ENCODE measurements at places on chromosomes 11 and 22.

DNA sequence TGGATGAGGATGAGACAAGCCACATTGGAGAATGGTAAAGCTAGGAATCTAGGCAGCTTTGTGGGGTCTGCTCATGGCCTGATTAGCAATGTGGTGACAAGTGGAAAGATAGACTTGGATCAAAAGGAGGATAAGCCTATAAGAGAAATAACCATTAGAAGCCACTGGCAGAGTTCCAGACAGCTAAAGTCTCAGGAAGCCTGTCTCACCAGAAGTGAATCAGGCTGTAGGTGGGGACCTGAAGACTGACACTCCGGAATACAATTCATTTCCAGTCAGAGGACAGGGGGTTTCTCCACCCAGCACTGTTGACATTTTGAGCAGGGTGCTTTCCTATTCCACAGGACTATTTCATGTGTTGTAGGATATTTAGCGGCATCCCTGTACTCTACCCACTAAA lies 129.7 kb downstream of the ARHGAP42 start:
- DNase-seq: no peak

GRCh38 chr22:39908737-39909136 lies 7.9 kb downstream of the GRAP2 start:
- no peak for DNase-seq

GRCh38 chr11:63783925-63784592 lies 15.5 kb upstream of the ZFTA start:
- DNase-seq: peak; percentile 41

- no peak for DNase-seq
Measured at GRCh38 chr22:46848197-46848596, 85.7 kb downstream of the TBC1D22A start.

DNA sequence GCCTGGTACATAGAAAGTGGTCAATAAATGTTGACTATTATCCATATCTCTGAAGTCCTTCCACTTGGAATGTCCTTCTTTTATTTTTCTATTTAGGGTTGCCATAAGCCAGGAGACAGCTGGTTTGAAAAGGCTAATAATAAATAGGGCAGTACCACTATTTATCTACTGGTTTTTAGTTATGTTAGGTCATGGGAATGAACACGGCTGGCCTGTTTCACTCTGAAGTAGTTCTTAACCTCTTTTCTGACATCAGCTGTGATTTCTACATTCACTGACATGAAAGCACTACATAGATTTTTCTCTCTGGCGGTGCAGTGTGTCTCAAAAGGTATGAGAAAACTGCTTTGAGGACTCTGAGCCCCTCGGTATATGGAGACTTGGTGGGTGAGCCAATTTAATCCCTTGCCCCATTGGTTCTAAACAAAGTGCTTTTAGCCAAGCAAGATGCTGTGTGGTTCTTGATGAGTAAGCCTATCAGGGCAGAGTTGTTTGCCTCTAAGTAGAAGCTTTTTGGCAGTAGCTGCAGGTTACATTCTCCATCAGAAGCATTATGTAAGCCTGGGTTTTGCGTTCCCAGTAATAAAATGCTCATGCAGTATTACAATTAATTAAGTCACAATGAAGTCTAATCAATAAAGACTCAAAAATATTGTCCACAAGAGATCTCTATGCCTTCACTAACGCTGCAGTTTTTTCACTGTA lies 48.7 kb upstream of the APOA1 start:
- no peak for DNase-seq

DNA sequence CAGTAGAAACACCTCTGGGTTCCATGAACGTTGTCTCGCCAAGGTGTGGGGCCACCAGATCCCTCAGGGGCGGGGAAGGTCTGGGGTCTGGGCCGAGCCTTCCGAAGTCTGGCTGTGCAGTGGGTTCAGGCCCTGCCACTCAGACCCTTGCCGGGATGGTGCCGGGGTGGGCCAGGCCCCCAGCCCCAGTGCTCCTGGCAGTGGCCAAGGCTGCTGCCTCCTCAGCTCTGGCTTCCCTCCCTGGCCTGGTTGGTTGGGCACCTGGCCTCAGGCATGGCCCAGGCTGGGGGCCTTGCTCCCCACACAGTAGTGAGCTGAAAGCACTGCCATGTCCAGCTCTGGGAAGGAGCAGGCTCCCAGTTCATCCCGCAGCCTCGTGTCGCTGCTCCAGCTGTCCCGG lies 48.2 kb upstream of the PPARA start:
- no peak for DNase-seq

DNA sequence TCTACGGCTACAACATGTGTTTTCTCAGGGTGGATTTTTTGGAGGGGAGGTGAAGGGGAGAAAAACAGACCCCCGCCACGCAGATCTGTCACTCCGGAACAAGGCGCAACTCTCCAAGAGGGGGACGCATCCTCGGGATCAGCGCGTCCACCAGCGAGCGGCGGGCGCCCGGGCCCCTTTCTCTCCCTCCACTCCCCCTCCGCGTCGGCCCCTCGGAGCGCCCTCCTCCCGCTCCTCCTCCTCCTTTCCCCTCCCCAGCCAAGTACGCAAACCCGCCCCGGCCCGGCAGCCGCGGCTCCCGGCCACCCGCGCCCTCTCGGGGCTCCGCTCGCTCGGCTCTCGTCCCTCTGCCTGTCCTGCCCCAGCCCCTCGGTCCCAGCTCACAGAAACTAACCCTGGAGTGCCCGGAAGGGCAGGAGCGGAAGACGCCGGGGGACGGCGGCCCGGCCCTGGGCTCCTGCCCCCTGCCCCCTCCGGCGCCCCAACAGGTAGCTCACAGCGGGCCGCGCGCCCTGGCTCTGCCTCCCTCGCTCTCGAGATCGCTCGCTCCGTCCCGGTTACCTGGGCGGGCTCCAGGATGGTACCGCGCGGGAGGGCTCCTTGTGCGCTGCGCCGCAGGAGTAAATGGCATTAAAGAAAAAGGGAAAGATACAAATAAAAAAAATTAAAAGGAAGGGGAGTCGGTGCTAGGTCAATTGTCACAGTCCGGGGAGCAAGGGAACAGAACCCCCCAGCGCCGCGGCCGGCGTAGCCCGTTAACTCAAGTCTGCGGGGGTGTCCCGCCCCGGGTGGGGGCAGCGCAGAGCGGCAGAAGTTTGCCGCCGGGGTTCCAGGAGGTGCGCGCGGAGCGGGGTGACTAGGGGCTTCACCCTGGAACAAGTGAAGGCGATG lies 131.4 kb upstream of the C11orf58 start:
- peak; percentile 50 for DNase-seq

- DNase-seq: no peak
Measured at GRCh38 chr22:20756846-20757245, 17.1 kb upstream of the SERPIND1 start.

DNA sequence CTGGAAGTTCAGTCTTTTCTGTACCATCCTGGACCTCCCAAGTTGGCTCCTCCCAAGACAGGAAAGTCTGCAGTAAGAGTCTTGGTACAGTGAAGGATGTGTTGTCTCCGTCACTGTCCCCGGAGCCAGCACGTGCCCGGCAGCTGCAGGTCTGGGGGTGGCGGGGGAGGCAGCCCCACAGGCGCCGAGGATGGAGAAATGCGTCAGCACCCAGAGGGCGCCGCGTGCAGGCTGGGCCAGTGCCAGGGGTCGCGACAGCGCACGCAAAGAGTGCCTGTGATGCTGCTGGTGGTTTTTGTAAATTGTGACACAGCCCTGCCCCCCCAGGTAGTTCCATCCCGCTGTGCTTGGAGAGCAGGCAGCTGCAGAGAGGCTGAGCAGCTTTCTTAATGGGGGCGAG lies 1200.5 kb downstream of the BRD1 start:
- DNase-seq: no peak

GRCh38 chr11:65321076-65321475 lies 6.4 kb downstream of the CDC42EP2 start:
- no peak for DNase-seq
